ENCODE measurements at places on chromosomes 12 and 14.

GRCh38 chr12:60112763-60113162 is 516.9 kb downstream of the SLC16A7 start:
- no peak for DNase-seq

DNA sequence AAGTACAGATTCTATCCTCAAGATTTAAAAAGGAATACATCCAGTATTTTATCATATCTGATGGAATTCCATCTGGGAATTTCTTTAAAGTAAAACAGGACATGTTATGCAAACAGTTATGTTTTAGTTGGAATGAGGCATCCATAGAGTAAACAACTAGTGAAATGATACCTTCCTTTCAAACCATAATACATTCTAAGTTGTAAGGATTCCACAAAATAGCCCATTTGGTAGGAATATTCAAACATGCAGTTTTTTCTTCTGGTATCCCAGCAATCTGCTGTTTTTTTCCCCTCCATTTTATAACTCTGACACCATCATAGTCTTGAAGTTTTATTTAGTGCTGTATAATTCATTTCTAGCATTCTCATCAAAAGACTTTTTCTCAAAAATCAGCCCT is 149.6 kb downstream of the ADAMTS20 start:
- DNase-seq = no peak

GRCh38 chr12:26452511-26452910 is 257.1 kb downstream of the SSPN start:
- DNase-seq = no peak

GRCh38 chr12:44117337-44117736 is 281.5 kb downstream of the TMEM117 start:
- DNase-seq = no peak

DNA sequence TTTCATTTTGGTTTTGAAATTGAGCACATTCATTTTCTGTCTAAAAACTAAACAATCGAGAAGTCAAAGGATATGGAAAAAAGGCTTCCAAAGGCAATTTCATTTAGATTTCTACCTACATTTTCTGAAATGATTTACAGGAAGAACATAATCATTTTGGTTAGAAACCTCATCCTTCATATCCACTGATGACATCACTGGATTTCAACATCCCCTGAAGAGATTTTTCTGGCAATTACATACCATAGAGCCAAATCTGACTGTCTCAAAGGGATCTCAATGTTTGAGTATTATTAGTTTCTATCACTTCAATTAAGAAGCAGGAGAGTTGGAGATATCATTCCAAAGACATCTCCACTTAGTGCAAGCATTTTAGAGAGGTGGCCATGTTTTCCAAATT is 137.8 kb downstream of the TTC7B start:
- no peak for DNase-seq

- DNase-seq = no peak
Observed at GRCh38 chr12:9349888-9350885, 142.0 kb upstream of the PZP start.

- no peak for DNase-seq
Observed at GRCh38 chr14:60061371-60061770, 30.4 kb upstream of the PCNX4 start.

GRCh38 chr14:32622742-32623141 is 293.6 kb downstream of the AKAP6 start:
- no peak for DNase-seq

DNA sequence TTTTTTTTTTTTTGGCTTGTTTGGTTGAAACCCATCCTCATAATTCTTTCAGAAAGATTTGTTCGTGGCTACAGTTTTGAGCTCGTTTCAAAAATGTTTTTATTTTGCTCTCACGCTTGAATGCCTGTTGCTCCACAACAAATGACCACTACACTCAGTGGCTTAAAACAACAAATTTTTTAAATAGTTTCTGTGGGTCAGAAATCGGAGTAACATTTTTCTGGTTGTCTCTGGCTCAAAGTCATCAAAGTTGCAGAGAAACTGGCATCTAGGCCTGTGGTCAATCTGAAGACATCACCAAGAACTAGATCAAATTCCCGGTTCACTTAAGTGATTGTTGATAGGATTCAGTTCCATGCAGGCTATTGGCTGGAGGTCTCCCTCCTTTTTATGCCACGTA is 560.0 kb downstream of the SNAPC1 start:
- DNase-seq = no peak

DNA sequence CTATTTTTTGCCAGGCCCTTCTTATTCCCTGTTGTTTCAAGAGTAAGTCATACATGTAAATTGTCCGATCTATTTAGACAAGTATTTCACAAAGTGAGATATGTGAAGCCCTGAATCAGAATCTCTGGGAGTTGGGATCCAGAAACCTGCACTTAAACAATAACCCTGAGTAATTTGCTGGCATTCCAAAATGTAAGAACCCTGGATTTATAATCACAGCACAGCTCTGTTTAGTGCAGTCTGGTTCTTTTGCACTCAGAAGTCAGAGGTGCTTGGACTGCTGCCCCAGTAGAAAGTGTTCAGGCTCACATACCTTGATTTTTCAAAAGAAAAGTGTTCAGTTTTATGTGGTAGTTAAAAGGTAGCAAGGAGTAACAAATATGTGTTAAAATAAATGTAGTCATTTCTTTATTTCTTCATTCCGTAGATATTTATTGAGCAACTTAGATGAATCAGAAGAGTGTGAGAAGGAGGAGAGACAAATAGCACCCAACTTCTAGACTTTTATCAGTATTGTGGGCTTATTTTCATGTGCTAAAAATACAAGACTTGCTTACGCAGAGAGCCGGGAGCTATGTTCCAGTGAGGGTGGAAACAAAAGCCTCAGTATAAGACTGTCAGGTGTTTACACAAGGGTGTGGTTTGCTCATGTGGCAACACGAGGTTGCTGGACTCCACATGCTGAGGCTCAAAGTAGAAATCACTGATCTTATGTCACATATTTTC is 70.1 kb downstream of the SYNE2 start:
- no peak for DNase-seq

GRCh38 chr12:122856999-122857671 is 21.9 kb downstream of the HIP1R start:
- no peak for DNase-seq

DNA sequence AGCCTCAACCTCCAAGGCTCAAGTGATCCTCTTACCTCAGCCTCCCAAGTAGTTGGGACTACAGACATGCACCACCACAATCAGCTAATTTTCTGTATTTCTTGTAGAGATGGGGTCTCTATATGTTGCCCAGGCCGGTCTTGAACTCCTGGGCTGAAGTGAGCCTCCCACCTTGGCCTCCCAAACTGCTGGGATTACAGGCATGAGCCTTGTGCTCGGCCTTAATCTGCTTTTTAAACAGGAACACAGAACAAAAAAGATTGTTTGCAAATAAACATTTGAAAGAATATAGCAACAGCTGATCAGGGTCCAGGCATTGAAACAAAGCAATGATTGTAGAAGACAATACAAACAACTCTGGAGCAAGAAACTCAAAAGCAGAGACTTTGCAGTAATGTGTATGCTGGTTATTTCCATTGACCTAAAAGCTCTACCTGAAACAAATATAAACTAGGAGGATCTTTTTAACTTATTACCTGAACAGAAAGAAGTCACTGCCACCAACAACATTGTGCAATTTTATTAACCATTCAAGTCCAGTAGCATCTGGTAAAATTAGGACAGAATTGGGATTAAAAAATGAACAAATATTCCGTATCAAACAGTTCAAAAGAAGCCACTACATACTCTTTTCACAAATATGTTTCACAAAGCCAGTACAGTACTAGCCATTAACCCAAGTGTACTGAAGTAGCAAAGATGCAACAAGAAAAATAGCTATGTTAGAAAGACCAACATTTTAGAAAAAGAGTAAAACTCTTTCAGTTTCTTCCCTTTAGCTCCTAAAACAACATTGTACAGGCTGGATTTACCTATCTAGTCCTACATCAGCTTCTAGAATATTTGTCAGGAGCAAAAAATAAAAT is 14.2 kb downstream of the AMN1 start:
- no peak for DNase-seq

GRCh38 chr14:101757839-101758211 is 3.7 kb upstream of the PPP2R5C start:
- DNase-seq = no peak

- DNase-seq = peak; percentile 73
Observed at GRCh38 chr14:93962701-93963601, 13.4 kb downstream of the ASB2 start.

DNA sequence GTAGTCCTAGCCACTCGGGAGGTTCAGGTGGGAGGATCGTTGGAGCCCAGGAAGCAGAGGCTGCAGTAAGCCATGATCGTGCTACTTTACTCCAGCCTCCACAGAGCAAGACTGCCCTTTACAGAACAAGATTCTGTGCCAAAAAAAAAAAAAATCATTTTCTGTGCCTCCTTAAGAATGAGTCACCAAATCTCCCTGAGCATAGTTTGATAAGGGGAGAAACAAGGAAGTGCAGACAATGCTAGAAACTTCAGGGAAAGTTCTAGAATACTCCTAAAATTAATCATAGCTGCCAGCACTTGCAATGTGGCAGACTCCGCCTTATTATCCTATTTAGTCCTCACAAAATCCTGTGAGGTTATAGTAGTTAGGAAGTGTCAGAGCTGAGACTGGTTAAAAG is 74.5 kb downstream of the KCNK10 start:
- DNase-seq = no peak

DNA sequence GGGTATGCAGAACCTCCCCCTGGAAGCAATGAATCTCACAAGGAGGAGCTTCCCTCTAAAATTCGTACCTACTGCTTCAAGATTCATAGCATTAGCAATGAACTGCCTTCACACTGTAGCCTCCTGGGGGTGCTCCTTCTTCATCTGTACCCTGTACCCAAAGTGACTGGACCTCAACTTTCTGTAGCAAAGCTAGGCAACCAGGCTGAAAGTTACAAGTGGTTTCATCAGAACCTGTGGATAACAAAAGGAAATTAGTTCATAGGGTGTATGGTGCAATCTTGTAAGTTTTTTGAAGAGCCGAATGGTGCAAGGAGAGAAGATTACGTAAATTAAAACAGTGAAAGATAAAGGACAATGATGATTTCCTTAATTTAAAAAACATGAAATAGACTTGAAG is 1541.7 kb upstream of the FLRT2 start:
- DNase-seq = no peak

DNA sequence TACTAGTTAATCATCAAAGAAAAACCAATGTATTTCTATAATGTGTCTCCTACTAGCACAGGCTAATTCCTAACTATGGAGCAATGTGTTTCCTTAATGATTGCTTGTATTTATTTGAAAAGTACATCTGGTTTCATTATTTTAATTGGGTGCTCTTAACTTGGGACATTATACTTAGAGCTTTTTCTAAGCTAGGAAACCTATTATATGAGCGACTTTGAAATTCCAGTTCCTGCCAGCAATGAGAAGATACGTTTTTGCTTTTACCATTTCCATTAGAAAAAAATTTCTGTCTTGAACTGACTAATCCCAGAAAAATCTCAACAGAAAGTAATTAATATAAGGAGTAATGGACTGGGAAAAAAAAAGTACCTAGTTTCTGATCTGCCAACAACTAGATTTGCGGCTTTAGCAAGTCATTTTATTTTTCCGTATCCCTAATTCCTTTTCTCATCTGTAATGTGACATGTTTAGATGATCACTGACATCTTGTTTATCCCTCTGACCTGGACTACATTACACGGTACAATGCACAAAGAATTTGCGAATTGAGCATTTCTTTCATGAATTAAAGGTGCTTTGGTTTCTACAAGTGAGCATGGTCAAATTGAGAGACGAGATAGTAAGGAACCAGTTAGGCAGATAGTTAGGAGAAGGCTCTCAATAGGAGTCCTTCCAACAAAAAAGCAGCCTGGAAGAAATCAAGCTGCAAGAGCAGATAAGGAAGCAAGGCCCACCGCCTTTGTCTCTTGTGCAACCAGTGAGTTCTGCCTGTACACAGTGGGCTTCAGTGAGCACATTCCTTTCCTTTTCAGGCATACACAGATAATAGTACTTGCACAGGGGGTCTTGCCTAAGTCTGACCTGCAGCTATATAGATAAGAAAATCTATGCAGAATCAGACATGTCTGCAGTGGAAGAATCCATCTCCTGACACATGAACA is 1765.0 kb upstream of the FLRT2 start:
- DNase-seq = no peak

GRCh38 chr14:35766700-35767082 is 42.4 kb downstream of the RALGAPA1 start:
- no peak for DNase-seq

- no peak for DNase-seq
Observed at GRCh38 chr12:42990387-42990786, 400.8 kb upstream of the PRICKLE1 start.

DNA sequence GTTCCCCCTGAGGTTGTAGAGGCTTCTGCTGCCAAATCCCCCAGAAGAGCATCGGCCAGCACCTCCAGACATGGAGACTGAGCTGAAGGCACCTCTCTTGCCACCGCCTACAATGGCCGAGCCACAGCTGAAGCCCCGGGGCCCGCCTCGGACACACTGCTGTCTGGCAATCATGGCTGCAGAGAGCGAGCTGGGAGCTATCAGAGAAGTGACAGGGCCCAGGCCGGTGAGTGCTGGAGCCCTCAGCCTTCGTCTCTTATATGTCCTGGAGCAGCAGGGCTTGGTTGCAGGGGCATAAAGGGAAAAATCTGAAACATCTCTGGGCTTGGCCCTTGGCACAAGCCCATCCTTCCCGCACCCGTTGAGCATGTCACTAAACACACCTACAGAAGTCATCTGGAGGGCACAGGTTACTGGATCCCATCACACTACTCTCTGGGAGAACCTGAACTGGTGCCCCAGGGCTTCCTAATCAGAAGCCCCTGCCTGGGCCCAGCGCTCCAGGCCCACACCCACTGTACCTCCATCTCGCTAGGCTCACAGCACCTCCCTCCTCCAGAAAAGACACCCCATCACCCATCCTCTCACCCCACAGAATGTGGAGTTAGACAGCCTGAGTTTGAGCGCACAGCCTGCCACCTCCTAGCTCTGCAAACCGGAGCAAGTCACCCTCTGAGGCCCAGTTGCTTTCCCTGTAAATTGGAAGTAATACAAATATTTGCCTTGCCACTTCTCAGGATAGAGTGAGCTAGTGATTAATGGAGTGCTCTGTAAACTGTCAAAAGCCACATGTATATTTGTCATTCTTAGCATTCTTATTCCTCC is at the start of gene KRT4:
KRT4 (minus strand) TSS at position 232 of the 825 bp plus-strand sequence; CDS start at position 174, 58 bp downstream.
- DNase-seq = no peak

GRCh38 chr14:80965037-80965436 is 9.6 kb downstream of the TSHR start:
- no peak for DNase-seq

GRCh38 chr14:99075061-99075460 is 196.9 kb downstream of the BCL11B start:
- DNase-seq = no peak

- DNase-seq = no peak
Observed at GRCh38 chr12:52701281-52701680, 2.0 kb downstream of the KRT77 start.
